ACHN (cell line): ENCODE measurements at places on chromosomes 1 and 21.

GRCh38 chr1:15543589-15544568, 17.2 kb downstream of the DNAJC16 start:
- no peak for DNase-seq

DNA sequence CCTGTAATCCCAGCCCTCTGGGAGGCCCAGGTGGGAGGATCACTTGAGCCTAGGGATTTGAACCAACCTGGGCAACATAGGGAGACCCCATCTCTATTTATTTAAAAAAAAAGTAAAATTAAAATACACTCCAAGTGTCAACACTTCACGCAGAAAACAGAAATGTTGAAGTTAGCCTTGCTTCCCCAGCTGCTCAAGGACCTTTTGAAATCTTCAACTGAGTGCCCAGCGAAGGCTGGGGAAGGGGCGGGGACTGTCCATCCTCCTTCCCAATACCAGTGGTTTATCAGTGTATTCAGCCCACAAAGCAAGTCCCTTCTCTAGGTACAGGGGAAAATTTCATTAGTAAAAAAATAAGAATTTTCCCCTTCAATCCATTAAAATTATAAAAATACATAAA, 2.2 kb upstream of the DNAJC28 start:
- no peak for DNase-seq

DNA sequence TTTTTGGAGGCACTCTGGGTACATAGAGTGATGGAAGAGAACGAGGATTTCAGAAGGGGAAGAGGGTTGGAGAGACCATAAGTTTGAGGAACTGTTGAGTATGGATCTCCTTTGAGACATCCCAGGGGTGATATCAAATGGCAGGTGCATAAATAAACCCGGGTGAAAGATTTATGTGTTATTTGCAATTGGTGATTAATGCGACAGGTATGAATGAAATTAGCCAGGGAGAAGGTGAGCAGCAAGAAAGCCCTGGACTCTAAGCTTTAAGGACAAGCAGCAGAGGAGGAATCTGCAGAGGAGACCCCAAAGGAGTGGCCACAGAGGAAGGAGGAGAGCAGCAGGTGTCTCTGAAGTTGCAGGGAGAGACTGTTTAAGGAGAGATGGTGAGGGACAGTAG, 8.8 kb upstream of the REN start:
- DNase-seq = no peak

DNA sequence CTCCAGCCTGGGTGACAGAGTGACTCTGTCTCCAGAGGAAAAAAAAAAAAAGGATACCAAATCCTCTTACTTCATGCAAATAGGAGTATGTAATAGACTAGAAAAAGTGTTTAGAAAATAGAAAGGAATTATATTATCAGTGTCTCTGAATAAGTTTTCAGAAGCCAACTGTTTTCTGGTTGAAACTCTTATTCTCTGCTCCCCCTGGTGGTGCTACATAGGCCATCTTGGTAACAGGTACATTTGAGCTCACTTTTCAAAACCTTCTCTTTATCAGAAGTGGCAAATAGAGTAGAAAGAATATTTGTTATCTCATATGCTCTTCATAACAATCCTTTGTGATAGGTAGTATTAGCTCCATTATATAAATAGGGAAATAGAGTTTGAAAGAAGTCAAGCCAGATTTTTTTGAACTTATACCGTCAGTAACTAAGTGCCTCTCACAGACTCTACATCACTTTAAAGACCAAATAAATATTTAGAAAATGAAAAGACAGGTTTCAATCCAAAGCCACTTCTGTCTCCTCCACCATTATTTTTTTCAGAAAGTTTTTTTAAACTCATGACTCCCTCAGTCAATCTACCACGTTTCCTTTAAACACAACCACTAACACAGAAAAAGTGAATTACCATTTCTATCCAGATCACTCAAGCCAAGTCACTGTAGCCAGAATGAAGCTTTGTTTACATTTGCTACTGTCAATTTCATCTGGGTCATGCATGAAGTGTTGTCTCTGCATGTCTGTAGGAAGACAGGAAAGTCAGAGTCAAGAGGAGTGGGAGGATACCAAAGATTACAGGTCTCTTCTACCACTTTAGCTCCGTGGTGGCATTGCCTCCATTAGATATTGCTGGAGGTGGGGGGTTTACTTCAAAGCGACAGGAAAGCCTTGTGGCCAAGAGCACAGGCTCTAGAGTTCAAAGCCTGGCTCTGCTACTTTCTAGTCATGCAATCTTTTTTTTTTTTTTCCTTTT, 45.6 kb downstream of the IL23R start:
- DNase-seq = peak; percentile 12

DNA sequence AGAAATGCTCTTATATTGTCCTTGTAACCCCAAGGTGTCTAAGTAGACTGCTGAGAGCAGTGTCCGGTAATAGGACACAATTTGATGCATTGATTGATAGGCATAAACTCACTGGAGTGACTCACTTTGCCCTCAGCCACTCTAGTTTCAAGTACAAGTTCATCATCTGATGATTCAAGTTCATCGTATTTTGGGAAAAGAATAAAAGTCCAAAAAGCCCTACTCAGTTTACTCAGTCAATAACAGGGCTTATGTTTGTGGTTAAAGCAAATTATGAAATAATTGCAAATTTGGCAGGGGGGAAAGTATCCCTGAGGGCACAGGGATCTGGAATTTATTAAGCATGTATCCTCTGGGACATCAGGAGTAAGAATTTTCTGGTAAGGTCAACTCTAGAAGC, 7.6 kb upstream of the ATF3 start:
- DNase-seq = no peak

GRCh38 chr1:59020151-59020997, 236.5 kb upstream of the JUN start:
- peak; percentile 75 for DNase-seq

DNA sequence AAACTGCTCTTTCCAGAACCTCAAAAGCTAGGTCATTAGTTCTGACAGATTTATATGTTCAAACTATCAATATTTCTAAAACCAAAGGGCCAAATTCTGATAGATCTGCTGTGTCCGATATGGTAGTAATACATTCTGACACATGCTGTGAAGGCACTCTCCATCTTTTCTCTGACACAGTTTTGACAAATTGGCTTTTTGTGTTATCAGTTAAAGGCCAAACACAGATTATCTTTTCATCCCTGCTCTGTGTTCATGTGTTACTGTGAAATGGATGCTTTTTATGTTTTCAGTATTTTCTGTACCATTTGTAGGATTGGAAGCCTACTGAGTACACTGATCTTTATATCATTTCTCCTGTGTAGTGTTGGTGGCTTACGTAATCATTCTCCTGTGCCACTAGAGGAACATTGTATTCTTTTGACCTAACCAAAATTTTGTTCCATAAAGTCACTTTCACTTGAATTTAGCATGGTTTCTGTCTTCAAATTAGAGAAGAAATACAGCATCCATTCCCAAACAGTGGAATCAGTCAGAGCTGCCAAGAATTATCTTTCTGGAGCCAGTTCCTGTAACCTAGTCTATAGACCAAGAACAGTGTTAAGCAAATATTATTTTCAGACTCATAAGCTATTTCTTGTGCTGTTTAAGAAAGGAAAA, 137.2 kb downstream of the ADGRL2 start:
- no peak for DNase-seq

DNA sequence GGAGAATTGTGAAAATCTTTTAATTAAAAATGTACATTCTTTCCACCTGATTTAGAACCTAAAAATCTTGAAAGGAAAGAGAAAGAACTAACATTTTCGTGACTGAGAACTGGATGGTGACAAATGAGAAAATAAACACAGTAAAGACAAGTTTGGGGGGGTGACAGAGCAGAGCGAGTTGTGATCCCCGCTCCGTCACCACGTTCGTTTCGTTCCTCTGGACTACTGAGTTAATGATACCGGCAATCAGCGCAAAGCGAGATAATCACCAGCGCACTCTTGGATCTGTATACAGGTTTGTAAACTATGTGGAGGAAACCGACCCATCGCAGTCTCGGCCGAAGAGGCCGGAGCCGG, 31.2 kb upstream of the CFAP126 start:
- no peak for DNase-seq

- no peak for DNase-seq
Observed at GRCh38 chr1:178492341-178492740, 4.4 kb downstream of the CLEC20A start.

DNA sequence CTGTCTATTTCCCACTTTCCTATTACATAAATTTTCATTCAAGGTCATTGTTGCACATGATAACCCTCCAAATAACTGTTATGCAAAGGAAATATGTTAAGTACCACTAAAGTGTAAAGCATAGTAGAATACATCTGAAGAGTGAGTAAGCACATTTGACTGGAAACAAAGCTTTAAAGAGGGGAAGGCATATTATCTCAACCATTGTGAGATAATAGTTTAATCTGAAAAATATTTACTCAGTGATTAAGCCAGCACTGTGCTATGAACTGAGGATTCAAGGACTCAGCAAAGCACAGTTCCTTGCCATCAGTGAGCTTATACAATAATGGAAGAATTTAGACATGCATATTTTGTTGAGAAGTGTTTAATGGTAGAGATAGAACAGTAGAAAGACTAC, 127.4 kb downstream of the HMCN1 start:
- no peak for DNase-seq

- no peak for DNase-seq
Observed at GRCh38 chr1:224742349-224742748, 126.2 kb downstream of the CNIH3 start.

DNA sequence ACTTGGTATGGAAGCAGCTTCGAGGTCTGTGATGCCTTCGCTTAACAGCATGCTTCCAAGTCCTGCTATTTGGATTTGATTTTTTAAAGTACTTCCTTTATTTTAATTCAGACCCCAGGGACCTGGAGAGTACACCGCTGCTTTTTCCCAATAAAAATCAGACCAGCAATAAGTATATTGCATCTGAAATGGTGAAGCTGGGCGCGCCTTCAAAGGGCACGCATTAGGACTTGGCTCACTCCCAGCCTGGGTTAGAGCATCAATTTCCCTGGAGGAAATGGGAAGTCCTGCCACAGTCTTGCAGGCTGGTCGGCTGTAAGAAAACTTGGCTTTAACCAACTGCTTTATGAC, 325.1 kb downstream of the RRAGC start:
- DNase-seq = no peak

GRCh38 chr1:38991638-38992411, 749 bp downstream of the AKIRIN1 start:
- DNase-seq = peak; percentile 42

DNA sequence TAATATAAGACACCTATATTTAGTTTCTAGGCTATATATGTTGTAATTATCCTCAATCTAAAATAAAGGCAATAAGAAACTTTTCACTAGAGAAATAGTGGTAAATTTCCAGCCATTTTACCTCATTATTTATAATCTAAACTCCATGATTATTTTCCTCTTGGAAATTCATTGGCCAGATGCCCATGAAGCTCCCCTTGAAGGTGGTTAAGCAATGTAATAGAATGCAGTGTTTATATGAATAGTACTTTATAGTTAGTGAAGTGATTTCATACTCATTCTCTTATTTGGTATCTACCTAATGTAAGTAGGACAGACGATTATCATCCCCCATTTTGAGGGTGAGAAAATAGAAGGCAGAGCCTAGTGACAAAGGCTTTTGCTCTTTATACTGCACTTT, 26.5 kb downstream of the NFYC start:
- DNase-seq = no peak

GRCh38 chr1:225878282-225878681, 3.9 kb downstream of the TMEM63A start:
- DNase-seq = no peak

- no peak for DNase-seq
Observed at GRCh38 chr1:153228491-153228890, 11.1 kb downstream of the PRR9 start.

GRCh38 chr1:226304291-226304955, 4.5 kb downstream of the LIN9 start:
- DNase-seq = no peak

GRCh38 chr1:202010180-202011015, at the start of gene ELF3:
TSS of gene ELF3 (plus strand) at chr1:202010587. CDS start at chr1:202011137, 550 bp downstream.
- DNase-seq = peak; percentile 99

DNA sequence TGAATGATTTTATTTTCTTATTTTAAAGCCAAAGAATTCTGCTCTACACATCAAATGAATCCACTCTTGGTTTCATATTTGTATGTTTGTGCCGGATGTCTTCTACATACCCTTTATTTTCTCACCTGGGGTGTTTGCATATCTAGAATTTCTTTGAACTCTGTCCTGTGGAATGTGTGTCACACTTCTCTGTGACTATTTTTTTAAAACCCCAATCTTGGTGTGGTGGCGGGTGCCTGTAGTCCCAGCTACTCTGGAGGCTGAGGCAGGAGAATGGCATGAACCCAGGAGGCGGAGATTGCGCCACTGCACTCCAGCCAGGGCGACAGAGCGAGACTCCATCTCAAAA, 35.4 kb downstream of the CENPF start:
- DNase-seq = no peak

DNA sequence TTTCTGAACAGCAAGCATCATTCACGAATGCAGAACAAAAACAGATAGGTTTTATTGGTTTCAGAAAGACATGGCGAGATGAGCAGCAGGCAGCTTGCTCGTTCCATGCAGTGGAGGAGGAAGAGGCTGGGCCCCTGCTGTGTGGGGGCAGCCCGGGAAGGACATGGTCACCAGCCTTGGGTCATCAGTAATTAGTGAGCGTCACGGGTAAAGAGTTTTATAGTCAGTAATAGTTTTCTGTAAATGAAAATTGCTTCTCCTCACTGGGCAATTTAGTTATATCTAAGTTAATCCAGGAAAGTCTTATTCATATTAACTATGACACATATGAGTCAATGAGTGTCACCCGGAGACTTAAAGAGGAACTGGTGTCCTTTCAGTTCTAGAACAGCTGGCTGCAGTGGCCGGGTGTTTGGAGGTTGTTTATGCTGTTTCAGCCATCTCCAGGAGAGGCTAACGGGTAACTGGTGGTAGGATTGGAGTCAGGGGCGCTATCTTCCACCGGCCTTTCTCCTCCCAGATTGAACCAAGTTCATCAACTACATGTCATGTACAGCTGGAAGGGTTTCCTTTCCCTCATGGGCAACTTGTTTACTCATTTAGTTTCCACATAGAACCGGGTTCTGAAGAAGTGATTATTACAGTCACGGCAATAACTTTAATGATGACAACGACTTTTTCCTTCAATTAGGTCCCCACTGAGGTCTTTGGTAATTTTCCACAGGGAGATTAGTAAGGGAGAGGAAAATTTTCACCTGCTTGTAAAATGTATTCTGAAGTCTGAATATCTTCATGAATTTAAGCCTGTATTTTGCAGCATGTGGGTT, 34.6 kb upstream of the SLC45A1 start:
- DNase-seq = no peak

GRCh38 chr1:199687321-199687720, 340.2 kb upstream of the NR5A2 start:
- DNase-seq = no peak

GRCh38 chr1:36638268-36638667, 155.6 kb upstream of the CSF3R start:
- DNase-seq = no peak

- DNase-seq = no peak
Observed at GRCh38 chr21:46554431-46555224, 50.3 kb downstream of the S100B start.
